NCI-H69 (cell line): ENCODE measurements at places on chromosomes 3 and 15.
A peak's percentile ranks its signal among the peaks of the same experiment; 100 is the strongest.

DNA sequence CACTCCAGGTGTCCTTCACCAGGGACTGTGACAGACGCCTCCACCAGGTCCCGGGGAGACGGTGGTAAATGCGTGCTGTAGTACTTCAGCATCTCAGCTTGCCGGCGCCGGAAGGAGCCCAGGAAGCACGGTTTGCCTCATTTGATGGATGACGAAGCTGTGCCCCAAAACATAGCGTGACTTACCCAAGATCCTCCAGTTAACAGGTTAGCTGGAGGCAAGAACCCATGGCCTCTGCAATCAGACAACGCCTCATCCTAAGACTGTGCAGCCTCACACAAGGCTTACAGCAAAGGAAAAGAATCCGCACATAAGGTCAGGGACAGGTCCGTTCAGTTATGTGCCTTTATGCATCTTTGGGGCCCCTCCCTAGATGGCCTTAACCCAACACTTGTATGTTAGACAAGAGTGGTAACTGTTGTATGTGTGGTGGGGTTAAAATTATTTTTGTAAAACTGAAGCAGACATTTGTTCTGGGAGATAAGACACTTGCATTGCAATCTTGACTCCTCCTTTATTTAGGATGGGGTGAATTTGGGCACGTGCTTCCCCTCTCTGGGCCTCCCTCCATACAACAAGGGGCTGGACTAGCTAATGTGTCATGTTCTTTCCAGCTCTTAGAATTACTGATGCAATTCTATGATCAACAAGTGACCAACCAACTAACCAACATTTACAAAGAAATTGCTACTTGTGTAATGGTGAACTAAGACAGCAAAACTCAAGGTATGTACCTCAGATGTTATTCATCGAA lies 39.4 kb downstream of the VGLL4 start:
- DNase-seq: no peak

DNA sequence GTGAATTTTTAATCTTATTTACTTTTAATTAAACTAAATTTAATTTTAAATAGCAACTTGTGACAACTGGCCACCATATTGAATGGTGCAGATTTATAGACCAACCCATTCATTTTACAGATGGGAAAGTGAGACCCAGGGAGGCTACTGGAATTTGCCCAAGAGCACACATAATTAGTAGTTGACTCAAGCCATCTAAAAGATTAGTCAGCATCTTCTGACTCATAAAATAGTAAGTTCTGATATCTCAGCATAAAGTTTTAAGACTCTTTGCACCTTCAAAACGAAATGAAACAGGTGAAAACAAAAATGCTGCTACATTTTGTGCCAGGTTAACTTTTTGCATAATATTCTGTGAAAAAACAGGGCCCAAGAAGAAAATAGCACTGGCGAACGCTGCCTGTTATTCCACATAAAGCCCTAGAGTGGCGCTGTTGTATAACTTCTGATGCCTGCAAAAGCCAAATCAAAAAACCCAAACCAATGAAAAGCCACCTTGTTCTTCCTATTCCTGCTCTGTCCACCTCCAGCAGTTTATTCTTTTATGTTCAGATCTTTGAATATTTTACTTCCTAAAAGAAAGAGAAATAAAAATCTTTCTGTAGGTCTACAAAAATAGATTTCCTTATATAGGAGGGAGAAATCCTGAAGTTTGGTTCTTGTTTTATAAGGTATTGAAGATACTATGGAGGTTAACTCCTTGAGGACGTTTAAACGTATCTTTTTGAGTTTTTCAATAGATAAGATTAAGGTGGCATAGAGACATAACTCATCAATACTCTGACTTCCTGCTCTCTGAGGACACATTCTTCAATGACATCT lies 62.8 kb downstream of the OTOL1 start:
- peak; percentile 64 for DNase-seq

- no peak for DNase-seq
Observed at GRCh38 chr3:134654031-134654430, 3.2 kb upstream of the KY start.

DNA sequence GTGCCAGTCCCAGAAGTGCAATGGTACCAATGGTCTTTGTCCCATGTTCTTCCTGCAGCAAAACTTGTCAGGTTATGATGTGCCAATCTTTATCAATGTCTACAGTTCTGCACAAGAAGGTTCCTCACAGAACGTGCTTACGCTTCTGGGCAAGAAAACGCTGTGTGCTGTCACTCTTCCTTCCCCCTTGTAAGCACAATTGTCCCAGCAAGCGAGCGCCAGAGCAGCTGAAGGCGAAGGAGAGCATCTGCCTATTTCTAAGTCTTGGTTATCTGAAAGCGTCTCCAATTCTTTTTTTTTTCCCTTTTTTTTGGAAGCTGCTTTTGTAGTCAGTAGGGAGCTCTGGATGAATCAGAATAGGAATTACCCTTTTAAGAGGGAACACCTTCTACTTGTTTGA lies 514.4 kb downstream of the FGF12 start:
- no peak for DNase-seq

DNA sequence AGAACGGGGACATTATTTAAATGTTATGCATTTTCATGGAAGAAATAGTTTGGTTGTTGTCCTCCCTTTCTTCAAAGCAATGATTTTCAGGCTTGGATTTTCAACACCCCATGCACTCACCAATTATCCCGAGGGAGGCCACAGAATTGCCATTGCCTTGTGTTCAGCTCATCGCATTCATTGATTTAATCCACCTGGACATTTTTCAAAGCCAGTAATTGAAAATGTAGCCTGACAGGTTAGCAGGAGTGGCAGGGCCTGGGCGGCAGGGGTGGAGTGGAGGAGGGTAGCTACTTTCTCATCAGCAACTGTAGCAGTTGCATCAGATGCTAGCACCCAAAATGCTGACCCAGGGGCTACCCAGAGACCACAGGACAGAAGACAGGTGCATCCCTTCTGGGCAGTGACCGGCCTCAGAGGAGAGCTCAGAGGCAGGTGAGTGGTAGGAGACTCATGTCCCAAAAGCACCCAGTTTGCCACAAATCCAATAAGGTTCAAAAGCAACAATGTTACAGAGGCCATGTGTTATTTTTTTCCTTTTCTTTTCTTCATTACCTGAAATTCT lies 242.4 kb downstream of the CD47 start:
- DNase-seq: peak; percentile 18

- no peak for DNase-seq
Observed at GRCh38 chr15:58086491-58086890, 21.0 kb upstream of the ALDH1A2 start.

DNA sequence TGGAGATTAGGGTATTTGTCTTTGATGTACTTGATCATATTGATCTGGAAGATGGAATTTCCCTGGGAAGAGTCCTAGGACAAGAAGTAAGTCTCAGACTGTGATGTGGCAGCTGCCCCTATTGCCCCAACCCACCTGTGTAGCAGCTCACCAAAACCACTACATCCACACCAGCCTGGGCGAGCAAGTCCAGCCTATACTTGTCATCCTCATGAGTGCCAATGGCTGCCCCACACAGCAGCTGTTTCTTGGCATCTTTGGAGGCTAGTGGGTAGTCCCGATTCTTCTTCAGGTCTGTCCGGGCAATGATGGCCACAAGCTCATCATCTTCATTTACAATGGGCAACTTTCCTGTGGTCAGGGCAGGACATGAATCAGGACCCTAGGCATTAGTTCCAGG lies 2.7 kb downstream of the IMPDH2 start:
- no peak for DNase-seq

- peak; percentile 78 for DNase-seq
Observed at GRCh38 chr3:124297062-124297980, 305.4 kb upstream of the ROPN1 start.

- peak; percentile 98 for DNase-seq
Observed at GRCh38 chr3:168091941-168092340, 3.8 kb downstream of the GOLIM4 start.

DNA sequence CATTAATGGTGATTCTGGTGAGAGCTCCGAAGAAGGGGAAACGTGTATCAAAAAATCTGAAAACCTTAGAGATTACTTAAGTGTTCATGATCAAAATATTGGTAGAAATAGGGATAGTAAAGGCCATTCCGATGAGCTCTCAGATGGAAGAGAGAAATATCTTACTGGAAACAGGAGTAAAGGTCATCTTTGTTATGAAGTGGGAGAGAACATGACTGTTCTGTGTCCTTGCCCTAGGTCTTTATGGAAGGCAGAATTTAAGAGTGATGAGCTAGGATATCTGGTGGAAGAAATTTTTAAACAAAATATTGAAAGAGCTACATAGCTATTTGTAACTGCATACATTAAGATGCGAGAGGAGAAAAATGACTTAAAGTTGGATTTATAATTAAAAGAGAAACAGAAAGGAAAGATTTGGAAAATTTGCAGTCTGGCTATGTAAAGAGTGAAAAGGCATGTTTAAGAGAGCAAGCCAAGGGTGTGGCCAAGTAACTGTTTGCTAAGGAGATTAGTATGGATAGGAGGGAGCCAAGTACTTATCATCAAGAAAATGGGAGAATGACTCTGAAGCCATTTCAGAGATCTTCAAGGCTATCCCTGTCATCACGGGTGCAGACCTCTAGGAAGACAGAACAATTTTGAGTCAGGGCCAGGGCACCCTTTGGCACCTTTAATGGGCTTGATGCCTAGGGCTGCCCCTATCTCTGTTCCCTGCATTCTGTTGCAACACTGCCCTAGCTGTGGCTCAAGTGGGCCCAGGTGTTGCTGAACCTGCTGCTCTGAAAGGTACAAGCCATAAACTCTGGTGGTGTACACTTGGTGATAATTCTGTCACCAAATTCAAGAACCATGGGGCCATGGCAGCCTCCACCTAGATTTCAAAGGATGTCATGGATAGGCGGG lies 27.3 kb downstream of the SLMAP start:
- DNase-seq: no peak

DNA sequence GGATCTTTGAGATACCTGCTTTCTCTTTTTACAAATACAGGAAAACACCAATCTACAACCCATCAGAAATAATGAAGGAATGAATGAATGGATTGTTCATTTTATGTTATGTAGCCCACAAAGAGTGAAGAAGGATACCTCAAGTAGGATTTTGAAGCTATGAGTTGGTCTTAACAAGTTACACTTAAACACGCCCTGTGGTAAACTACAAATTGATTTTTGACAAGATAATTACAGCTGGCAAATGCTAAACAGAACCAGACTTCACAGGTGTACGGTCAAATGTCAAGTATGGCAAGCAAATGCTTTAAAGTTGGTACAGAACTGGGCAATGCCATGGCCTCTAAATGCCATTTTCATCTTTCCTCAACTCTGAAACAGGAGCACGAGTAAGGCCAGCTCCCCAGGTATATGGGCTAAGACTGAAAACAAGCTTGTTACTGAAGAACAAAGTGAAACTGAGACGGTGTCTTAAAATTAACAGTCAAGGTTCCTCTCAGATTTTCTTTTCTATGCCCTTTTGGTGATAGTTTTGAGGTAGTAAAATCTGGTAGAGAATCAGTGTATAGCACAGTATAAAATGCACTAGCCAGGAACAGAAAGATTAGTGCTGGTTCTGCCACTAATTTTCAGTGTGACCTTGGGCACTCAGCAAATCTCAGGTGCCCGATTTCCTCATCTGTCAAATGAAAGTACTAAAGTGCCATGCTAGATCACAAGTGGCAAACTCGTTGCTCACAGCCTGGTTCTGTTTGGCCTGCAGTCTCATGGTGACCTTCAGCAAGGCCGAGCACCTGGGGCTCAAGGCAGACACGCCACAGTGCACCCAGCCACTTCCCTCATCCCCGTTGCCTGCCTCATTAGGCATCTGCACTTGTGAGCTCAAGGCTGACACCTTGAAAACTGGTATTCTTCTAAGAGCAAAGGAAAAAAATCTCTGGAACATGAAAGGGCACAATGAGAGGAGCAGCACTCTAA lies 9.5 kb downstream of the RUVBL1 start:
- peak; percentile 47 for DNase-seq

GRCh38 chr3:110293660-110294059 lies 778.0 kb upstream of the NECTIN3 start:
- no peak for DNase-seq

- peak; percentile 37 for DNase-seq
Observed at GRCh38 chr3:136343873-136344555, 93.9 kb downstream of the PCCB start.

GRCh38 chr3:40899286-40899712 lies 300.0 kb upstream of the CTNNB1 start:
- DNase-seq: no peak

- DNase-seq: no peak
Observed at GRCh38 chr3:23985747-23986544, 40.9 kb downstream of the NR1D2 start.

GRCh38 chr15:44595656-44596510 lies 58.9 kb downstream of the EIF3J start:
- no peak for DNase-seq

GRCh38 chr3:30508339-30508738 lies 98.1 kb upstream of the TGFBR2 start:
- DNase-seq: peak; percentile 61

DNA sequence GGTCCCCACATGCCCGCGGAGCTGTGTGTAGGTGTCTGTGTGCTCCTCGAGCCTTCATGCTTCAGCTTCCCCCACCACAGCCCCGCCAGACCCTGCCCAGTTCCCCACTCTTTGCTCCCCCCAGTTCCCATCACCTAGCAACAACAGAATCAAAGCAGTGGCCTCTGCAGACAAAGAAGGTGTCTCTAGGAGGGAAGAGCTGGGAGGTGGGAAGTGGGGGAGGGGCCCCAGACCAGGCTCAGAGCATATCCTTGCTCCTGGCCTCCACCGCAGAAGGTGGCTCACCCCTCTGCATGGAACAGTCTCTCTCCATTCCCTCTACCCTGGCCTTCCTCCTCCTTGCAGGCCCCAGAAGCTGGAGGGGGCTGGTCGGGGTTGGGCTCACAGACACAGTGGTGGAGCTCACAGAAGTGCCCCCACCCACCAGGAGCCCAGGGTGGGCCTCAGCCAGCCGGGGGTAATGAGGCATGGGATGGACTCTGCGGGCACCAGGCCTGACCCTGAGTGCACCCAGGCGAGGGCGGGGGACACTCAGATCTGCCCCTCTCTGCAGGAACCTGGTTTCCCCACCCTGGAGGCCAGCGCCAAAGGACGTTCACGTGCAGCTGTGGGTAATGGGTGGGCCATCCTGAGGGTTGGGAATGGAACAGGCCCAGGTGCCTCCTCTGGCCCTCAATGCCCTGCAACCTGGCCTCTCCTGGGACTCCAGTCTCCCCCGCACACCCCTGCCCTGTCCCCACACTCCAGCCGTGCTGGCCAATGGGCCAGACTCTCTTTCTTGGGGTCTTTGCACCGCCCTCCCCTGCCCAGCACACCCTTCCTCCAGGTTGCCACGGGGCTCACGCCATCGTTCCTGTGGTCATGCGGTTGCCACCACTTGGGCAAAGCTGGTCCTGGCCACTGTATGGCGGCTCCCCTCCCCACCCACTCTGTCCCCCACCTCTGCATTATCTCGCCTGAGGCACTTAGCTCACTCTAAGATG lies 53.4 kb downstream of the TPRA1 start:
- peak; percentile 61 for DNase-seq

- peak; percentile 82 for DNase-seq
Observed at GRCh38 chr15:29676961-29677402, 145.3 kb downstream of the TJP1 start.
